KG1 (cell line): ENCODE measurements at places on chromosomes 13 and 19.

- no peak for DNase-seq
Observed at GRCh38 chr13:114071410-114071809, 61.0 kb downstream of the RASA3 start.

GRCh38 chr19:44943801-44944249, 1.8 kb downstream of the APOC4 start:
- DNase-seq: peak; percentile 49

- no peak for DNase-seq
Observed at GRCh38 chr13:55788548-55788947, 1352.2 kb upstream of the PRR20A start.

- DNase-seq: peak; percentile 25
Observed at GRCh38 chr19:12884926-12885748, 1.9 kb downstream of the KLF1 start.

DNA sequence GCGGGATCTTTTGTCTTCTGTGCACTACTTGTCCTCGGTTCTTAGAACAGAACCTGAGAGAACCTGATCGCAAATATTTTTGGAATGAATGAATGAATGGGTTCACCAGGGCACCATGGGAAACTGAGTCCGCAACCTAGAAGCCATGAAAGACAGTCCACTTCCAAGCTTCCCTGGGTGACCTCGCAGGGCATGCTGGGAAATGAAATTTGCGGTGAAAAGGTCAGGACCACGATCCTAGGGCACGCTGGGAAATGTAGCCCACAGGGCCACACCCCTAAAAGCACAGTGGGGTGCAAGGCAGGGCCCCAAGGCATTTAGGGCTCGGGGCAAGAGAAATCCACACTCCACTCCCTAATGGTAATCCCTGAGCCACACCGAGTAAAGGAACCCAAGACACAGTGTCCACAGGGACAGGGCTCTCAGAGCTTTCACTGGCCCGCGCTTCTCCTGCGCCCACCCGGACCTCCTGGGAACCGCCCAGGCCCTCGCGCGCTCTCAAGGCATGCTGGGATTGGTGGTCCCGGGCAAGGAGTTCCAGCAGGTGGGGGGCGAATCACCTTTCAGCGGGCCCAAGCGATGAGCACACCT, 1.1 kb upstream of the PPP1R12C start:
- no peak for DNase-seq

DNA sequence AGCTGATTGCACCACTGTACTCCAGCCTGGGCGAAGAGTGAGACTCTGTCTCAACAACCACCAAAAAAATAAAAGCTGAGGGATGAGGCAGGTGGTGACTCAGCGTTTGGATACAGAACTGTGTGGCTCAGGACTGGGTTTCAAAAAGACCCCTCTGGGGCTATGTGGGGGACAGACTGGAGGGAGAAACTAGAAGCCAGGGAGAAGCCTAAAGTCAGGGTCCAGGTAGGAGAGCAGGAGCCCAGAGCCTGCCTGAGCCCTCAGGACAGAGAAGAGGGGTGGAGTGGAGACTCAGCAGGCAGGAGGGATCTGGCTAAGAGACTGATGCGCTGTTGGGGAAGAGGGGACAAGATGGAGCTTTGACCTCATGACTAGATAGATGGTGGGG, 1.8 kb upstream of the CD37 start:
- no peak for DNase-seq

DNA sequence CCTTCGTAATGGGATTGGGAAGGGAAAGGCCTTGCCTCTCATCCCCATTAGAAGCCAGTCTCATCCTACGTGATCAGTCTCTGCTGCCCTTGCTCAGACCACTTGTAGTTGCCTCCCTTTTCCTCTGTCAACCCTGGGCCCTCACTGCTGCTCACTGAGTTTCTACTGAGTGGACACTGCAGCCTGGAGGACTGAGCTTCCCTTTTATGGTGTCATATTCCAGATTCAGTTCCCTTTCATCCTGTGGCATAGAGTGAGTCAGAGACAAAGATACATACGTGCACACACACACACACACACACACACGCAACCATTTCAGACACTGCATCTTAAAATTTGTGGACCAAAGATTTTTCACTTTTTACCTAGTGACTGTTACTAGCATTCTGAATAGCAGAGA, 56.6 kb downstream of the COG3 start:
- no peak for DNase-seq

DNA sequence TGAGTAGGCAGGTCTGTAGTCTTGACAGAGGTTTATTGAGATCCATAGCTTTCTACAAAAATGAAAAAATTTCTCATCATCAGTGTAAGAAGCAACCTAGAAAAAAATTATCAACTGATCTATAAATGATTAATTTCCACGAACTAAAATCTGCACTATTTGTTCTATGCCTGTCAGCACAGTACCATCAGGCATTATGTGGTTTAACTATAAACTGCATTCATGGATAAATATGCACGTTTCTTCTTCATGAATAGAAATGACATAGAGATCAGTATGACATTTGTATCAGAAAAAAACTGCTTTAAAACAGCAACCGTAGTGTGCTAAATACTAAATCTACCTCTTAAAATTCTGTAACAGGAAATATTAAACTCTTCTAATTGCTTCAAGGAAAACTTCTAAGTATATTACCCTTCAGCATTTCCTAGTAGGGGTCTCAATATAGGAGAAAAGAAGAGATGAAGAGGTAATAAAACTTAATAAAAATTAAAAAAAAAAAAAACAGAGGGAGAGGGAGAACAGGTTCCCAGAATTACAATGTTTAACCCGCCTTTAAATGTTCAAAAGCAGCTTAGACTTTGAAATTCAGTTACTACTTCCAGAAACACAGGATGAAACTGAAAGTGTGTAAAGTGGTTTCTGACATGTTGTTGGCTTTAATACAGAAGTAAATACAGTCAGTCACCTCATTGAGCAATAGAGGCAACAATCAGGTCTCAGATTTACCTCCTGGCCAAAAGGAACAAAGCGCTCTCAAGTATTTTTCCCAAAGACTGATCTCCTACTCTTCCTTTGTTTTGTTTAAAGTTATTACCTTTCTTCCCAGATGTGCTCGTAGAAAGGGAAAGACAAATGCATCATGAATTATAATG, 144.4 kb downstream of the DIAPH3 start:
- DNase-seq: no peak

- no peak for DNase-seq
Observed at GRCh38 chr13:25971459-25972145, 80.2 kb downstream of the SHISA2 start.

DNA sequence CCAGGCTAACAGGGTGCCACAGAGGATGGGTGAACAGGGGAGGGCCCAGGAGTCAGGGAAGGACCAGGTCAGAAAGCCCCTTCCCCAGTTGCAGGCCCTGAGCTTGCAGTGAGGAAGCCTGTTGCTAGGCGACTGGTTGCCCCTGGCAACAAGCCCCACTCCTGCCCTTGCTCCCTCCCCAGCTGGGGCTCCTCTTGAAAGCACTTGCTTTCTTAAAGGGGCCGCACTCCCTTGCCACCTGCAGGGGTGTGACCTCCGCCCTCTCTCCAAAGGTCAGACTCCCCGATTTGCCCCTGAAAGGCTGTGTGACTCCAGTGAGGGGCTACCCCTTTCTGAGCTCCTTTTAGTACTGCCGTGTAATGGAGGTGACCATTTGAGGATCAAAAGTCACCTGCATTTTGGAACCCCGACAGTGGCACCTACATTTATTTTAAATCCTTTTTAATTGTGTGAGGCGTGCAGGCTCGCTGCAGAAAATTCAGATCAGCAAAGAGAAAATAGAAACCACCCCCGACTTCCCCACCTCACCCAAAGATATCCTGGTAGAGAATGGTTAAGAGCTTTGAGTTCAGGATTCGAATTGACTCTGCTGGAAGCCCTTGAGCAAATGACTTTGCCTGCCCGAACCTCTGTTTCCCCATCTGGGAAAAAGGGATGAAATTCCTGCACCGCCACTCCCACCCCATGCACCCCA, 4.8 kb downstream of the FCHO1 start:
- no peak for DNase-seq

GRCh38 chr19:17312189-17313113, 3.1 kb downstream of the DDA1 start:
- no peak for DNase-seq

GRCh38 chr13:101384929-101385328, 31.4 kb downstream of the NALCN start:
- no peak for DNase-seq

GRCh38 chr19:34686455-34686854, 9.0 kb downstream of the ZNF302 start:
- DNase-seq: no peak
